ENCODE measurements at places on chromosomes 13 and 19.

DNA sequence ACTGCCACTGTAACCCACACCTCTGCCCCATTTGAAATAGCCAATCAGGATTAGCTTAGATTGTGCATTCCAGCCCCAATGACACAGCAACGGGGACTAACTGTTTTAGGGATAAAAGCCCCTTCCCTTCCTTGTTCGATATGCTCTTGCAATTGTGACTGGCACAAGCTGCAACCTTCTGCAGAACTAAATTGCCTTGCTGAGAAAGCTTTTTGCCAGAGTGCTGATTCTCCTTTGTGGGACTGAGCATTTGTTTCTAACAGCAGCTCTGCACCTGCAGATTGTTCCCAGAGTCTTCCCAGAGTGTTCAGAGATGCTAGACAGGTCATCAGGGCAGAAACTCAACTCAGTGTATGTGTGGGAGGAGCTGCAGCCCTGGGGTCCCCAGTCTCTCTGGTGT is 115.8 kb downstream of the ZNF675 start:
- DNase-seq, result no peak

DNA sequence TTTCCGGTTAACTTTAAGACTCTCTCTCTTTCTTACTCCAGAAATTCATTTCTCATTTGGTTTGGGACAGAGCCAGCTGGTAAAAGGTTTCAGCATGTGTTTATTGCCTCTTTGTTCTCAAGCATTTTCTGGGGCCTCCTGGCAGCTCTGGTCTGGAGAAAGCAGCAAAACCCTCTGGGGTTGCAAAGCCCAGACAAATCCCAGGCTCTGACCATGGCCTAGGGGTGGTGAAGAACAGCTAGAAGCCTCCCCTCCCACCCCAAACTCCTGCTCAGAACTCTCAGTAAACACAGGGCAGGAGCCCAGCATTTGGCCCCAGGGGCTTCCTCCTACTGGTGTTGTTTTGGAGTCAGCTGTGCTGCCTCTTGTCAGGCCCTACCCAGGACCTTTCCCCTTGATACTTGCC is 124.2 kb upstream of the SERP2 start:
- DNase-seq, result no peak

DNA sequence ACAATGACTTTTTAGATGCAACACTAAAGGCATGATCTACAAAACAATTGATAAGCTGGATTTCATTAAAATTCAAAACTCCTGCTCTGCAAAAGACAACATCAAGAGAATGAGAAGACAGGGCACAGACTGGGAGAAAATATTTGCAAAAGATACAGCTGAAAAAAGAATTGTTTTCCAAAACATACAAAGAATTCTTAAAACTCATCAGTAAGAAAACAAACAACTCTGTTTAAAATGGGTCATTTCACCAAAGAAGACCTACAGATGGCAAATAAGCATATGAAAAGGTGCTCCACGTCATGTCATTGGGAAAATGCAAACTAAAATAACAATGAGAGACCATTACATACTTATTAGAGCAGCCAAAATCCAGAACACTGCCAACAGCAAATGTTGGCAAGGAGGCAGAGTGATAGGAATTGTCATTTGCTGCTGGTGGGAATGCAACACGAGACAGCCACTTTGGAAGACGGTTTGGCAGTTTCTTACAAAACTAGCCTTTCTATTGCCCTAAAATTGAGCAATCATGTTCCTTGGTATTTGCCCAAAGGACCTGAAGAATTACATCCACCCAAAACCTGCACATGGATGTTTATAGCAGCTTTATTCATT is 39.2 kb downstream of the FLT1 start:
- DNase-seq, result no peak

- DNase-seq, result no peak
Observed at GRCh38 chr13:95251641-95252040, 49.6 kb downstream of the ABCC4 start.

Data from activated T-cell treated with anti-CD3 and anti-CD28 coated beads, Interleukin-2, amount 50 U/mL, for 4 hours (primary cell).